ENCODE measurements at places on chromosomes 7 and 10.

- DNase-seq: no peak
These were observed 159.3 kb downstream of the BMPER start for GRCh38 chr7:34064519-34065158.

- DNase-seq: no peak
These were observed 126.6 kb downstream of the CUX1 start for GRCh38 chr7:101943889-101944600.

DNA sequence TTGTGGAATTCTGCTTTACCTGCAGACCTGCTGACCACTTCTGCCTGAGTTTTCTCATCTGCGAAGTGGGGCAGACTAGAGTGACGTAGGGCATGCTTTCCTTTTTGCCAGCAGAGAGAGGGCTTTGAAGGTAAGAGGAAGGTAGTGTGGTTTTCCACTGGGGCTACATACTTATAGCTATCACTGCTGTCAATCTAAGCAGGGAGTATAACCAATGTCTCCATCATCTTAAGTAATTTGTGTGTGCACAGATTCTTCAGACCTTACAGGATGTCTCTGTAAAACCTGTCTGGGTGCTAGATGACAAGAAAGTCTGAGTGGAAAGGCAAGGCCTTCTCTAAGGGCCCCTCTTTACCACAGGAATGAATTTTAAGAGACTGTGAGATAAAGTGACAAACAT lies 106.8 kb downstream of the RBM20 start:
- DNase-seq: no peak

DNA sequence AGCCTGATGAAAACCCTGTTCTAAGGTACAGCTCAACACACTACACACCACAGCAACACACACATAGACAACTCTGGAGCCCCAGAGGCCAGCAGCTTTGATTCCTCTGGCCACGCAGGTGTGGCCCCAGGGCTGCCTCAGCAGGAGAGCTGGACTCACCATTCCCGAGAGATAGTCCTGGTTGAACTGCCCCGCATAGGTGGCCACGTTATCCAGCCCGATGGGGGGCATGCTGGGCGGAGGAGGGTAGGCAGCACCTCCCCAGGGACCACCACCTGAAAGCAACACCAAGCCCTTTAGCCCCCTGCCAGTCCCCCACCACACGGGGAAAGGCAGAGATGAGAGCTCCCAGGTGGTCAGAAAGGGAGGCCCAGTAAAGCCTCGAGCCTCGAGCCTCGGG lies 34.7 kb downstream of the ANXA11 start:
- no peak for DNase-seq

- DNase-seq: no peak
These were observed 31.7 kb downstream of the PPP1R3C start for GRCh38 chr10:91601212-91601611.

DNA sequence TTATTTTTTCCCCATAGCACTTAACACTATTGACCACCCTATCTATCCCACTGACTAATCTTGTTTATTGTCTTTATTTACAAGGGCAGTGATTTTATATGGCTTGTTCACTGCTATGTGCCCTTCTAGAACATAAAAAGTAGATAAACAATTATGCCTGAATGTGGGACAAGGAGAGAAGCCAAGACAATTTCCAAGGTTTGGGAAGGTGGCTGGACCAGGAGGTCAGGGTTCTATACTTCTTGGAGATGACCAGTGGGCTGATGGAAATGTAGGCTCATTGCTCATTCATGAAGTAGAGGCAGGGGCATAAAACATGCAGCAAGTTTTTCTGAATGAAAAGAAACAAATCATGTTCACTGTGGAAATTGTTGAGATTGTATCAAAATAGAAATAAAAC lies 11.5 kb downstream of the IGFBP3 start:
- DNase-seq: no peak

GRCh38 chr7:84674236-84674913 lies 479.8 kb upstream of the SEMA3A start:
- no peak for DNase-seq

- no peak for DNase-seq
These were observed 128.6 kb downstream of the WDR37 start for GRCh38 chr10:1184541-1185430.

GRCh38 chr10:49037187-49037586 lies 78.1 kb downstream of the VSTM4 start:
- no peak for DNase-seq

Measured in MM.1S (cell line).